ENCODE measurements at places on chromosomes 6 and 20.

DNA sequence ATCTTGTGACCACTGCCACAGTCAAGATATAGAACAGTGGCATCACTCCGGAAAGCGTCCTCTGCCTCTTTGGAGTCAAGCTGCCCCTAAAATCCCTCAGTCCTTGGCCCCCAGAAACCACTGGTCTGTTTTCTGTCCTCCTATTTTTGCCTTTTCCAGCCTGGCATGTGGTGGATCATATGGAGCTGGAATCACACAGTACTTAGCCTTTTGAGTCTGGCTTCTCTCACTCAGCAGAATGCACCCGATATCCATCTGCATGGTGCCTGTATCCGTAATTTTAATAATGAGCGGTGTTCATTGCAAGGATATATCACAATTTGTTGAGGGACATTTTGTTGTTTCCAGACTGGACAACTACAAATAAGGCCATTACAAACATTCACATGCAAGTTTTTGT lies 49.0 kb upstream of the STX16 start:
- no peak for DNase-seq

GRCh38 chr20:16111172-16111832 lies 461.9 kb downstream of the KIF16B start:
- DNase-seq, result no peak

DNA sequence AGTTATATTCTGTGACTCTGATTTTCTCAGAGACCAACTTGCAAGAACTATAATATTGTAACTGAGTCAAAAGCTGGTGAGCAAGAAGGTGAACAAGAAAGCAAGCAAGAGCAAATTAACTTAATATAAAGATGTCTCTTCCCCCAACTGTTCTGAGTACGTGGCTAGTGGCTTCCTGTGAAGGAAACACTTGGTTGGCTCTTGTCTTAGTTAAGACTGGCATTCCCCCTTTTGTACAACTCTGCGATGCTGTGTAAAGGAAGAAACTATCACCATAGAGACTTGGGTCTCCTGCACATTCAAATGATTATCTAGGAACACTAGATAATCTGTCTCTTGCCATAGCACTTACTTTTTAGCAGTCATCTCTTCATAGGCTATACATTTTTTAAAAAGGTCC lies 47.3 kb upstream of the TNFAIP3 start:
- peak; percentile 65 for DNase-seq

GRCh38 chr6:33410711-33411631 lies at the start of gene PHF1:
Gene PHF1, plus strand, starts transcription at chr6:33411014. Its CDS starts 1,250 bp downstream, at chr6:33412264.
- DNase-seq, result no peak

DNA sequence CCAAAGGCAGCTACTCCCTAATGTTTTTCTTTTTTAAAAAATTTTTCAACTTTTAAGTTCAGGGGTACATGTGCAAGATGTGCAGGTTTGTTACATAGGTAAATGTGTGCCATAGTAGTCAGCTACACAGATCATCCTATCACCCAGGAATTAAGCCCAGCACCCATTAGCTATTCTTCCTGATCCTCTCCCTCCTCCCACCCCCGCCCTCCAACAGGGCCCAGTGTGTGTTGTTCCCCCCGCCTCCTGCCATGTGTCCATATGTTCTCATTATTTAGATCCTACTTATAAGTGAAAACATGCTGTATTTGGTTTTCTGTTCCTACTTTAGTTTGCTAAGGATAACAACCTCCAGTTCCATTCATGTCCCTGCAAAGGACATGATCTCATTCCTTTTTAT lies 12.4 kb downstream of the TRIM15 start:
- DNase-seq, result no peak

DNA sequence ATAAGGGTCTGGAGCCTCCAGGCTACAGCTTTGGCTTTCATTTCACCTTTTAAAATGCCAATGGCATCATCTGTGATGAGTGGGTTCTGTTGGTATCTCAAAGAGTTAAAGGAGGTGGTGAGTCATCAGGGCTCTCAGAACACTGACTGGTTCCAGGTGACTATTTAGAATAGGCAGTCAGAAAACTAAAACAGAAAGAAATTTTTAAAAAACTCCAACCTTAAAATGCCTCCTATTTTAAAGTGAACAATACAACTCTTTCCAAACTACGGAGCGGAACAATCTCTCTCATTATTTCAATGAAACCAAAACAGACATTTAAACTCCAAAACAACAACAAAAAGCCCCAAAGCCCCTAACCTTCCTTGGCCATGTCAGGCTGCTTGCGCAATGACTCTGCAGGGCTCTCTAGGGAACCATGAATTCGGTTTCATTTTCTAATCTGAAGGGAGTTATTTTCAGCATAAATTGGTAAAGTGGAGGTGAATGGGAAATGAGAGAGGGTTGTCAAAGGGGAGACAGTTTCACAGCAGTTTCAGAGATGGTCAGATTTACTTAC lies 194.9 kb downstream of the KIF6 start:
- no peak for DNase-seq

GRCh38 chr20:64161356-64162238 lies 2.7 kb upstream of the MYT1 start:
- DNase-seq, result no peak

DNA sequence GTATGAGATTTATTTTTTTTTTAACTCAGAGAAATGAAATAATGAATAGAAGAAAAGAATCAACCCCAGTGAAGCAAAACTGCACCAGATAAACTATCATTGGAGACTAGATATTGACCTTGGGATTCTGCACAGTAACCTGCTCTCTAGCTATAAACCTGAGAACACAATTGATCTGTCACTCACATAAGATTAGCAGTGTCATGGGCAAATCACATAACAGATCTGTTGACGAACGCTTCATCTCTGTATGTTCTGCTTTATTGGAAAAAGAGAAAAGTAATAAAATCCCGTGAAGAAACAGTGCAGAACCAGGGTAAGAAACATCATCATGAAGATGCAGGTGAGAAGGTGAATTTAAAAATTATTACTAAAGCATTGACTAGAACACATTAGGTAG lies 52.8 kb upstream of the RGS17 start:
- no peak for DNase-seq

DNA sequence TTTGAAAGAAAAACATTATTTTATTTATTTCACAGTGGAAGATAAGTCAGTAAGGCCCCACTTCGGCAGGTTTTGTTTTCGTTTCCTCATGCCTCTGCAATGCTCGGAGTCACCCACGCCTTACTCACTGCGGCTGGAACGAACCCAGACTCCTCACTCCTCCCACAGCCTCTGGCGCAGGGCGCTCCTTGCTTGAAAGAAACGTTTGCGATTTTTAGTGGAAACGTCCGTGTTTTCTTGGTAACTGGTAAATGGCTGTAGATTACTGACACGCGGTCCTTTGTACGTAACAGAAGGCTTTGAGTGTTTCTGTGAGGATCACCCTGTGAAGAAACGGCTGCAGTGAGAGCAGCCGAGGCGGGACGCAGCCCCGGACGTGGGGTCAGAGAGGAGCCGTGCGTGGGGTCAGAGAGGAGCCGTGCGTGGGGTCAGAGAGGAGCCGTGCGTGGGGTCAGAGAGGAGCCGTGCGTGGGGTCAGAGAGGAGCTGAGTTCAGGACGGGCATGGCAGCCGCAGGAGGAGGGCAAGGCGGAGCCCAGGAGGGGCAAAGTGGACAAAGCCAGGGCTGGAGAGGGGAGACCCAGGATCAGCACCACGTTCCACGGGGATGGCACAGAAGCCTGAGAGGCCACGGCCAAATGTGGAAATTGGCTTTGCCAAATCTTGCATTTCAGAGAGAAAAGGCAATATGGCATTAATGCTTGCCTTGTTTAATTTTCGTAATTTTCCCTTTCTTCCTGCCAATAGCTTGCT lies 198.6 kb upstream of the THBS2 start:
- DNase-seq, result no peak

DNA sequence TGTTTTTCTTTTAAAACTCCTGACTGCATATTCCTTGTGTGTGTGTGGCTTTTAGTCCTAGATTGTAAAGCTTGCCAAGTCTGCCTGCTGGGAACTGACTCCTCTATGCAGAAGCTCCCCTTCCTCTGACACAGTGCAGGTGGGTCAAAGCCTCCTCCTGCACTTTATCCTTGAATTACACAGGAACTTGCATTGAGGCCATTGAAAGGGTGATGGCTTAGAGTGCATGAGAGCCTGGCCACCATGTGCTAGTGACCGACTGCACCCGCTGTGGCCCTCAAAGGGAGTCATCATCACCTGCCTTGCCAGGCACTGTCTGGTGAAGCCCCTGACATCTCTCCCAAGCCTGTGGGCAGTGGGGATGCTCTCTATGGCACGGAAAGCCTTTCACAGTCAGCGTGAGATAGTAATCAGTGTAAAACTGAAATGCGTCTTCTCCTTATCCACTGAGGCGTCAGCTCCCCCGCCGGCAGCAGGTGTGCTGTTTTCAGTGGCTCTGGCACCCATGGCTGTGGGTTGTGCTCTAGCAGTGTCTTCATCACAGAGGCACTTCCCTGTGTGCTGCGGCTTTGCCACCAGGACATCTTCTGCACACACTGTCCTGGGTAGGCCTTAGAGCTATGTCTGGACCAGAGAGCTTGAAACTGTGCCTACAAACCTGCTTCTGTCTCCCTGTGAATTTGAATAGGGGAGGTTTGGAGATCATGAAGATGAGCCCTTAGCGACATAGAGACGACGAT lies 87.9 kb downstream of the THBS2 start:
- no peak for DNase-seq

- no peak for DNase-seq
Observed at GRCh38 chr20:53738039-53738944, 144.7 kb upstream of the ZNF217 start.

GRCh38 chr6:33344701-33345697 lies 27.5 kb upstream of the ZBTB22 start:
- DNase-seq, result peak; percentile 86

DNA sequence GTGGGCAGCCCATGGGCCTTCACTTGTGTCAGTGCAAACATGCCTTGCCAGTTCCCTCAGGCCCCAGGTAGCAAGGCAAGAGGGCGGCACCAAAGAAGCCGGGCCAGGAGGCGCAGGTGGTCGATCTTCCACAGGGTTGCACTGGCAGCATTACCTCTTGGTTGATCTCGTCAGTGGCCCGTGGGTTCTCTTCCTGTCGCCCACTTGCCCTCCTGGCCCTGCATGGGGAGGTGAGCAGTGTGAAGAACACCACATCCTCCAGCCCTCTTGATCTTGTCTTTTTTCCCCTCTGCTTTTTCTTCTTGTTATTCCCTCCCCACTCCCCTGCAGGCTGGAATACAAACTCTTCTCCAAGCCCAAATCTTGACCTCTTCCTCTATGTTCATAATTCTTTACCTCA lies 3.0 kb upstream of the CST11 start:
- no peak for DNase-seq

GRCh38 chr6:30345852-30346251 lies 896 bp downstream of the RPP21 start:
- no peak for DNase-seq

DNA sequence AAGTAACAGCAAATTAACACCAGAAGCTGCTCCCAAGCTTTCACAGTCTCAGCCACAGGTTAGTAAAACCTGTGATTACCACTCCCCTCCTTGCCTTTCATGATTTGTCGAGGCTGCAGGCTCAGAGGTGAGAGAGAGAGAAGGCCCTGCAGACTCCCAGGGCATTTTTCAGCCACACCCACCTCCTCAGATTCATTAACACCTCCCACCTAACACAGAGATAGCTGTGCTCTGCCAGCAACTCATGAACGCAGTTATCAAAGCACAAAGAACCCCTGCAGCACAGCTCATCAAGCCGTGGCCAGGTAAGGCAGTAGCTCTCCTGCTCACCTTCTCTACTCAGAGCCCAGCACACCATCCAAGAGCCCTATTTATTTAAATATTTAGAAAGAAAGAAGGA lies 27.1 kb downstream of the F13A1 start:
- no peak for DNase-seq

DNA sequence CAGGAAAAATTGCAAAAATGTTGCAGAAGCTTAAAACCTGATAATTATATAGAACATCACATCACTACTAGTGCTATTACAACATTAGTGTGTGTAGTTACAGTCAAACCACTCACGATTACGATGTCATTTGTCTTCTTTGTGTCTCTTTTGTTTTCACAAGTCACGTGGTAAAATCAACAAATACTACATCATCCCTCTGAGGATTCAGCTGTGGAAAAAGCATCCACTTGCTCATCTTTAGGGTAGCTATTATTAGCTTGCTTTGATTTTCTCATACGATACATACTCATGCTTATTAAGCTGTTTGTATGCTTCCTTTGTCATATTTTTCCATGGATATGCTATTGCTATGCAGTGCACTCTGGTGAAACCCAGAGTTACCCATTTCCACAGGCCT lies 22.2 kb upstream of the ATXN1 start:
- DNase-seq, result no peak

DNA sequence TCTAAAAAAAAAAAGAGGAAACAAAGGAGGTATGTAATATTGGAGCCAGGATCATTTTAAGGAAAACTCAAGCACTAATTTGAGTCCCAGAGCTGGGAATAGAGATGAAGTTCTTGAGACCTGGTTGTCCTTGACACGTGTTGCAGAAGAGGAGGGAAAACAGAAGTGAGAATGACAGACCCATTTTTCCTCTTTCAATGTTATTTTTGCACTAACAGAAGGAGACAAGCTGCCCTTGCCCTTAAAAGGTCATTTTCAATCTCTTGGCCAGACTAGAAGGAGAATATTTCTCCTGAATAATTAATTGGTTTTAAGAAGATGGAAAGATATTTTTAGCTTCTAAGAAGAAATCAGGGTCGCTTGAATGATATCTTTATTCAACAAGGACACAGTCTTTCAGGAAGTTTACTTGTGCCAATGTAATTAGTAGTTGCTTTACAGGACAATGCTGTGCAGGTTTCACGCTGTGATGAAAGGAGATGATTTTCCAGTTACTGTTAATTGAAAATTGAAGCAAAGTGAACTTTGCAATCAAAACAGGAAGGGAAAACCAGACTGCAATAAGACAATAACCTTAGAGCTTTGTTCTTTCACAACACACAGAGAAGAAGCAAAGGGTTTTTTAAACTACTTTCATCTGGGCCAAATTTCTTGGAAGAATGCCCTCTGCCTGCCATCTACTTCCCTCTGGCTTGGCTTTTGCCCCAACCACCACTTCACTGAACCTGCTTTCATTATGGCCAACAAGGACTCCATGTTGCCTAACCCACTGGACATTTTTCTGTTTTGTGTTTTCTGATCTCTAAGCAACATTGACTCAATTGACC lies 107.8 kb upstream of the SHLD1 start:
- DNase-seq, result no peak

DNA sequence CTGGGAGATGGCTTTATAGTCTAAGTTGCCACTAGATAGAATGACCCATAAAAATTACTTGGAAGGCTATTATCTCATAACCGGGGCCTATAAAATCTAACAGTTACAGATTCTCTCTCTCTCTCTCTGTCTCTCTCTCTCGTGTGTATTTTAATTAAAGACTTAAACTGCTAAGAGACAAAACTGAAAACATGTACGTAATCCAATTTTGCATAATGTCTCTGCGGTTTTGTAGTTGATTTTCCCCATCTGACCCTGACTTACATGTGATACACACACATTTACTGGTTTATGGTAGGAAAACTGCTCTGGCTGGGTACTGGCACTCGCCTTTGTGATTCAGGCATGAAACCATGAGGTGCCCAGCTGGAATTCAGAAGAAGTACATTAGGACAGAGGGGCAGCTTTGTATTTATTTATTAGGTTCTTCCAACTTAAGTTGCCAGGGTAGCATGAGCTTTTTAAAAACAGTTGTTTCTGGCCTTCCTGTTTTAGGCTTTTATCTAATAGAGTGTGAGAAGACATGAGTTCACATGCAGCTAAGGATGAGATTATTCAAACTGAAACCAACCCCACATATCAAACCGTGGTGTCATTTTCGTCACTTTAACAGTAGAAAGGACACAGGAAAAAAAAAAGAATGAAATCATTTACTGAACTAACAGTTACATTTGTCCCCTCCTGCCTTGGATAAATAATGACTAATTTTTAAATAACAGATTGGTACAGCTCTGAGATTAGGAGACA lies 182.5 kb downstream of the GMPR start:
- DNase-seq, result no peak

- no peak for DNase-seq
Observed at GRCh38 chr6:33781131-33781975, 7.6 kb downstream of the LEMD2 start.

All from naive thymus-derived CD8-positive, alpha-beta T cell (primary cell).